Amygdala (tissue), 56 donors: ENCODE measurements at places on chromosomes 6 and 20.

DNA sequence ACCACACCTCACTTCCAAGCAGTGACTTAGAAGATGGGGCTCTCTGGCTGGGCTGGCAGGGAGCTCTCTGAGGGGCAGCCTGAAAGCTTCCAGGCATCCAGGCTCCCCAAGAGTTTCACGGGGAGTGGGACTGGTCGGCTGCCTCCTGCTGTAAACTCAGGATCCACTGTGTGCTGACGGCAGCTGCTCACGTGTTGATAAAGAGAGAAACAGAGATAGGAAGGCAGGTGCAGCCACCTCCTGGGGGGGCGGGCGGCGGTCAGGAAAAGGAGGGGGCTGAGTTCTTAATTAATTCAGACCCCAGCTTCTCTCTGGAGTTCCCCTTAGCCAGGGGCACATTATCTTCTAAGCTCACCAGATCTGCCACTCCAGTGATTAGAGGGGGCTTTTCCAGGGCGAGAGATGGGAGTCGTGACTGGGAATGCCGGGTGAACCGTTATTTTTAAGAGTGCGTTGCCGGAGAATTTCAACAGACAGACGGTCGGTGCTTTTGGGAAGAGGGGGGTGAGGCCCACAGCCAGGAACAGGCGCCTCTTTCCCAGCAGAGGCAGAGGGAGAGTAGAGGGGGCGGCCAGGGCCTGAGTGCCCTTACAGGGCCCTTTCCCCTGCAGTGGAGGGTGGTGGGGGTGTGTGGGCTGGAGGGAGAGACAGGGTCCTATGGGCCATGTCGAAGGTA lies 70.9 kb downstream of the CD40 start:
- DNase-seq: no peak

DNA sequence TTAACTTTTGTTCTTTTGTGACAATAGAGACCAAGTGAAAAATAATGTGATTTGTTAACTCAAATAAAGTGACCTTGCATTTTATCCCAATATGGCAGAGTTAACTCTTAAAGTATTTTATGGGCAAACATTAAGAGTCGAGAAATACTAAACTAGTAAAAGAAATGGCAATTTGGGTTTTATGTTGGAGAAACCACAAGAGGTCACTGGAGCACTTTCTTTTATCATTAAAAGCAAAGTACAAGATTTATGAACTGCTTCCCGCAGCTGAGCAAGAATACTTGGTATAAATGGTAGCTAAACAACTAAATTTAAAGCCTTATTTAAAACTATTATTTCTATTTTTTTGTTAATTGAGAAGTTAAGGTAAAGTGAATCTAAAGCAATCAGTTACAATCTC lies 33.5 kb upstream of the MCM9 start:
- no peak for DNase-seq

DNA sequence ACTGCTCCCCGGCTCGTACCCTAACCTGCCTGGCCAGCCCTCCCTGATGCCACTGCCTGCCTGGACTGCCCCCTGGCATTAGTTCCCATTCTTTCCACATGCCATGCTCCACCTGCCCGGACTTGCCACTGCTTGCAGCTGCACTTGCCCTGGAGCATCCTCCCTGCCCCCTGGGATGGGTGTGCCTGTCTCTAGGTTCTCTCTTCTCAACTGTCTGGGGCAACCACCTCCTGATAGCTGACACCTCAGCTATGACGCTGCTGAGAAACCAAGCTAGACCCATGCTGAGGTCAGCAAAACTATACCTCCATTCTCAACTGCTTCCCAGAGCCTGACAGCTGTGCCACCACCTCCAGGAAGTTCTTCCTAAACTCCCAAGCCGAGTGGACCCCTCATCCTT lies 72.1 kb downstream of the PERP start:
- no peak for DNase-seq

- DNase-seq: no peak
These were observed 26.2 kb downstream of the BCAS1 start for GRCh38 chr20:54044156-54044555.

GRCh38 chr6:147395158-147395557 lies 113.3 kb upstream of the SAMD5 start:
- no peak for DNase-seq

GRCh38 chr6:128275030-128275429 lies 245.4 kb downstream of the PTPRK start:
- no peak for DNase-seq

DNA sequence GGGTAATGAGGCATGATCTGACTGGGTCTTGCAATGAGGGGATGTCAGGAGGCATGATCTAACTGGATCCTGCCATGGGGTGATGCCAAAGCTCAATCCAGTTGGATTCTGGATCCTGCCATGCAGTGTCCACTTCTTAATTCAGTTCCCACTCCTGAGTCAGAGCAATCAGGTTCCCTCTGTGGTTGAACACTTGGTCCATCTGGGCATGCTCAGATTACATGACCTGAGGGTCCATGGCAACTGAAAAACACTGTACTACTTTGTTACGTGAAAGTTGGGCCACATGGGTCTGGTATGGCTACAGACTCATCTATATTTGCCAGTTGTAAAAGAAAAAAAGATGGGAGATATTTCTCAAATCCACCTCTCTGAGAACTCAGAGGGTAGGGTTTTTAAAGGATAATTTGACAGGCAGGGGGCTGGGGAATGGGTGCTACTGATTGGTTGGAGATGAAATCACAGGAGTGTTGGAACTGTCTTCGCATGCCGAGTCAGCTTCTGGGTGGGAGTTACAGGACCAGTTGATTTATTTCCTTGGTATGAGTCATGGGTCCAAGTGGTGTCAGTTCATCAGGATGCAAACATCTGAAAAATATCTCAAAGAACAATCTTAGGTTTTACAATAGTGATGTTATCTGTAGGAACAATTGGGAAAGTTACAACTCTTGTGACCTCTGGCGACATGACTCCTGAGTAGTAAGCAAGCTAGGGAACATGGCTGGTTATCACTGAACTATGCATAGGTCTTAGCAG lies 21.6 kb downstream of the C6orf163 start:
- DNase-seq: no peak

DNA sequence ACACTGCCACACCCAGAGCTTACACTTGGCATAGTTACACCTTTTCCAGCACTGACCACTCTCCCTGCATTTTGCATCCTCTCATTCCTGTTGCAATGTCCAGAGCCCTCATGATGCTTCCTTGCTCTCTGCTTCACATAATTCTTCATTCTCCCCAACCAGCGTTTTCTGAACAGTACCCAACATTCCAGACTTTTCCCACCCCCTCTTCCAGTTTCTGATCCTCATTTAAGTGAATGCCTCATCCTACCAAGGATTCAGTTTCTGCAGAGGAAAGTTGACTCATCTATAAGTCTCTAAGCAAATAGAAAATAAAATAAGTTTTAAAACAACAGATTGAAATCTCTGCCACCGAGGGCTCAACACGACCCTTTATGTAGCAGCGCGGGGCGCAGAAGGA lies 321.3 kb upstream of the TCF21 start:
- no peak for DNase-seq

- peak; percentile 51 for DNase-seq
These were observed 111.3 kb downstream of the LY86 start for GRCh38 chr6:6699741-6700367.

DNA sequence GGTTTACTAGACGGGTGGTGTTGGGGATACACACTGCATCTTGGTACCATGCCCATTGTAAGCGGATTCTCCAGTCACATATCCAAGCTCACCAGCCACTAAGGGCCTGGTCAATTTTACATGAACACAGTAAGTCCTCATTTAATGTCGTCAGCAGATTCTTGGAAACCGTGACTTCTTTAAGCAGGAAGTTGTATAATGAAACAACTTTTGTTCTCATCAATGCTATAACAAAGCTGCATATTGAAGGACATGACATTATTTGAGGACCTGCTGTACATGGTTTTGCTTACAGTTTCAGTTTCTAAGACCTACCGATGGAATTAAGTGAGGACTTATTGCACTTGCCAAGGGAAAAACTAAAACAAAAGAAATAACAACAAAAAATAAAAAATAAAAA lies 295.6 kb downstream of the SYNE1 start:
- no peak for DNase-seq

DNA sequence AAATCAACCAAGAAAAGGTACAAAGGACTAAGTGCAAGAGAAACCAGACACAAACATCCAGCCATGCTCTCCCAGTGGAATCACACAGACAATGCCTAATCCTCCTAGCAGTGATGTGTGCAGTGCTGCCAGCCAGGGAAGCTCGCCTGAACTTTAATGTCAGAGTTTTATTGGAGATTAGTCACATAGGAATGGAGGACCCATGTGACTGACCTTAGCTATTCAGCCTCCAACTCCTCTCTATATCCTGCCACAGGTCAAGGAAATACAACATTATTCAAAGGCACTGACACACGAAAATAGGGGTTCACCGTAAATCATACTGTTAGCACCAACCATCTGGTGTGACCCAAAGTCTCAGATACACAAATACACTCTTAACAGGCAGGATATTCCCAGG lies 684.6 kb downstream of the DOK5 start:
- no peak for DNase-seq
